ENCODE measurements at places on chromosomes 1 and 21.

GRCh38 chr1:114156538-114157274, 3.0 kb upstream of the SYT6 start:
- DNase-seq, result no peak

DNA sequence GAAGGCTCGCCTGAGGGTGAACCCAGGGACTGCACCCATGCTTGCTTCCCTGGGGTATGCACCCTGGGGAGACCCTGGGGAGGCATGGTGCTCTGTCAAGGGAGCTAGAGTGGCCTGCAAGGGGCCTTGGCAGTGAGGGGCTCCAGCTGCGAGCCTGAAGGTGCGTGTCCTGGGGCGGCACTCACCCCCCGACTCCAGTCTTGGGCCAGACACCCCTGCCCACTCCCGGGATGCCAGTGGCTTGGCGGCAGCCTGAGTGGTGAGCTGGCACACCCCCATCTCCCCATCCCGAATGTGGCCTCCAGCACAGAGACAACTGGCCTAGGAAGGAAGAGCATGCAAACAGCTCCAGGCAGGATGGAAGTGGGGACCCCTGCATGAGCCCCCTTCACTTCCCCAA, 2.6 kb downstream of the SUMO3 start:
- no peak for DNase-seq

GRCh38 chr21:14595449-14595848, 49.3 kb upstream of the SAMSN1 start:
- DNase-seq, result no peak

GRCh38 chr1:159921700-159922504, 3.4 kb downstream of the TAGLN2 start:
- DNase-seq, result peak; percentile 34

DNA sequence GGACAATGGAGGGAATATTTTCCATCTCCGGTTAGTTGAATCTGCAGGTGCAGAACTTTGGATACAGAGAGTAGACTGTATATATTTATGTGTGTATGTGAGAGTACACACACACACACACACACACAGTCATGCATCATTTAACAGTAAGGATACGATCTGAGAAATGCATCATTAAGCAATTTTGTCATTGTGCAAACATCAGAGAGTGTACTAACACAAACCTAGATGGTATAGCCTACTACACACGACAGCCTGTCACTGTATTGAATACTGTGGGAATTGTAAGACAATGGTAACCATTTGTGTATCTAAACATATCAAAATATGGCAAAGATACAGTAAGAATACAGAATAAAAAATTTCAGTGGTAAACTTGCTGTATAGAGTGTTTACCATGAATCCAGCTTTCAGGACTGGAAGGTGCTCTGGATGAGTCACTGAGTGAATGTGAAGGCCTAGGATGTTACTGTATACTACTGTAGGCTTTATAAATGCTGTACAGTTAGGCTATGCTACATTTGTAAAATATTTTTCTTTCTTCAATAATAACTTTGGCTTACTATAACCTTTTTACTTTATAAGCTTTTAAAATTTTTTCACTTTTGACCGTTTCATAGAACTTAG, 138.5 kb downstream of the ZZZ3 start:
- DNase-seq, result no peak

GRCh38 chr1:211281320-211282022, 22.3 kb downstream of the RCOR3 start:
- no peak for DNase-seq

GRCh38 chr21:18253221-18253620, 8.6 kb downstream of the CHODL start:
- DNase-seq, result no peak

- no peak for DNase-seq
These were observed 368.1 kb downstream of the LTN1 start for GRCh38 chr21:28624626-28625025.

DNA sequence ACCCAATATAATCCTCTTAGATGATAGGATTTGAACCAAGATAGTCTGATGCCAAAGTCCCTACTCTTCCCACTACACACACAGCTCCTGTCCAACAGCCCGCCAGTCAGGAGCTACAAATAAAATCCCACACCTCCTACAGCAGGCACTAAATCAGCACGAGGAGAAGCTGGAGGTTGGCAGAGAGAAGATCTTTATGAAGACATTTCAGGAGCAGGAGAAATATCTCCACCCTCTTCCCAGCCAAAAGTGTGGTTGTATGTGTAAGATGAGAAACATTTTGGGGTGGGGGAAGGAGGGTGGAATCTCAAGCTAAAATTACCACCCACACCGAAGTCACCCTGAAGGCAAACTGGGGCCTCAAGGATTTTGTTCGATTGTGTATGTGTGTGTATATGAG, 54.5 kb downstream of the PLXNA2 start:
- no peak for DNase-seq

GRCh38 chr1:158800526-158800925, 19.5 kb upstream of the OR6N2 start:
- no peak for DNase-seq

- no peak for DNase-seq
These were observed 184.9 kb downstream of the SLC35F3 start for GRCh38 chr1:234089396-234089795.
